GM23338 (cell line): ENCODE measurements at places on chromosomes 11 and 22. TPM values are rescaled to one million over a fixed set of nuclear protein-coding genes. Genes with fewer than 3 reads are reported as not detected.

Gene MIAT
- polyA plus RNA-seq: 8.2 and 10.0 TPM in 2 replicates

Gene HTR3A
- polyA plus RNA-seq: 5.5 and 5.8 TPM in 2 replicates

Gene ACRV1
- polyA plus RNA-seq: 0.65 and 1.1 TPM in 2 replicates

Gene INS
- polyA plus RNA-seq: not detected in 2 replicates
